Activated CD4-positive, alpha-beta memory T cell treated with anti-CD3 and anti-CD28 coated beads for 36 hours (primary cell): ENCODE measurements at places on chromosomes 16 and 17.
A peak's percentile ranks its signal among the peaks of the same experiment; 100 is the strongest.

DNA sequence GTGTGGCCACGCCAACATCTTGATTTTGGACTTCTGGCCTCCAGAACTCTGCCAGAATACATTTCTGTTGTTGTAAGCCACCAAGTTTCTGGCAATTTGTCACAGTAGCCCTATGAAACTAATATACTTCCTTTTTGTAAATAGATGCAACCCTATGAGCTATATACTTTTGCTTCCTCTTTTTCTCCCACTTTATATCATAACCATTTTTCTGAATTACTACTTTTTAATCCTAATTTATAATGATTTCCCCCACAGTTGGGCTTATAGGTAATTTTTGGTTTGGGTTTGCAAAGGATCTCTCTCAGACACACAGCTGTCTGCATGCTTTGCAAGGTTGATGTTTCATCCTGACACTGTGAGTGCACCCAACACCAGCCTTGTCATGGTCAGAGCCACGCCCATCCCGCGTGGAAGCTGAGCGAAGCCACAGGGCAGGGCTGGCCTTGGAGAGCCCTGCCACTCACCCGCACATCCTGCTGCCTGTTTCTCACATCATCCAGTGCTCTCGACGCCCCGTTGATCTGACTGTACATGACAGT, 5.8 kb downstream of the TRIM25 start:
- peak; percentile 65 for DNase-seq

- no peak for DNase-seq
Observed at GRCh38 chr17:7016886-7017826, 4.7 kb downstream of the RNASEK start.

- no peak for DNase-seq
Observed at GRCh38 chr17:66228887-66229782, at the start of gene APOH. Gene APOH, minus strand, starts transcription at chr17:66229415. Its CDS starts 36 bp downstream, at chr17:66229379.

GRCh38 chr17:77439189-77440018, 298.6 kb downstream of the SEC14L1 start:
- no peak for DNase-seq

GRCh38 chr16:85090873-85091521, 21.3 kb downstream of the CIBAR2 start:
- no peak for DNase-seq

GRCh38 chr17:30312226-30312625, 20.5 kb upstream of the BLMH start:
- DNase-seq: no peak

GRCh38 chr16:55052741-55053415, 122.2 kb downstream of the IRX5 start:
- no peak for DNase-seq

- DNase-seq: no peak
Observed at GRCh38 chr16:12829096-12829888, 25.6 kb upstream of the CPPED1 start.

- DNase-seq: no peak
Observed at GRCh38 chr17:36942019-36942599, 4.8 kb downstream of the LHX1 start.

- no peak for DNase-seq
Observed at GRCh38 chr16:25542306-25542705, 149.5 kb upstream of the HS3ST4 start.

DNA sequence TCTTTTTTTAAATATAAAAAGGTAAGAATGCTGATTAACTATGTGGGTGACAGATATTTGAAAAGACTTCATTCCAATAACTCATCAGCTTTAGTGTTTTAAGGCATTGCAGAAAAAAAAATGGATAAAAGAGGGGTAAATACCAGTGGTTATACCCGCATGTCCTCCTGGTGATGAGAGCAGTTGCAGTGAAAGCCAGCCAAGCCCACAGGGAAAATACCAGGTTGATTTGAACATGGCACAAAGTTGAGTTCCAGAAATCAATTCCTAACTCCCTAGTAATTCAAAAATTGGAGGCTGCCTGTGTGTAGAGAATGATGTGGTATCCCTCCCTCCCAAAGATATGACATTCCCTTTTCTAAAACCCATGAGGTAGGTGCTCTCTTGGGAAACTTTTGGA, 453.2 kb upstream of the SOX9 start:
- DNase-seq: no peak

DNA sequence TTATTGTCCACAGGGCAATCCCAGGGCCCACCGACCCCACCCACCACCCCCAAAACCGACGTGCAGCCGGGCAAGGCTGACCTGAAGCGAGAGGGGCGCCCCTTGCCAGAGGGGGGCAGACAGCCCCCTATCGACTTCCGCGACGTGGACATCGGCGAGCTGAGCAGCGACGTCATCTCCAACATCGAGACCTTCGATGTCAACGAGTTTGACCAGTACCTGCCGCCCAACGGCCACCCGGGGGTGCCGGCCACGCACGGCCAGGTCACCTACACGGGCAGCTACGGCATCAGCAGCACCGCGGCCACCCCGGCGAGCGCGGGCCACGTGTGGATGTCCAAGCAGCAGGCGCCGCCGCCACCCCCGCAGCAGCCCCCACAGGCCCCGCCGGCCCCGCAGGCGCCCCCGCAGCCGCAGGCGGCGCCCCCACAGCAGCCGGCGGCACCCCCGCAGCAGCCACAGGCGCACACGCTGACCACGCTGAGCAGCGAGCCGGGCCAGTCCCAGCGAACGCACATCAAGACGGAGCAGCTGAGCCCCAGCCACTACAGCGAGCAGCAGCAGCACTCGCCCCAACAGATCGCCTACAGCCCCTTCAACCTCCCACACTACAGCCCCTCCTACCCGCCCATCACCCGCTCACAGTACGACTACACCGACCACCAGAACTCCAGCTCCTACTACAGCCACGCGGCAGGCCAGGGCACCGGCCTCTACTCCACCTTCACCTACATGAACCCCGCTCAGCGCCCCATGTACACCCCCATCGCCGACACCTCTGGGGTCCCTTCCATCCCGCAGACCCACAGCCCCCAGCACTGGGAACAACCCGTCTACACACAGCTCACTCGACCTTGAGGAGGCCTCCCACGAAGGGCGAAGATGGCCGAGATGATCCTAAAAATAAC, 3.0 kb downstream of the SOX9 start:
- no peak for DNase-seq

DNA sequence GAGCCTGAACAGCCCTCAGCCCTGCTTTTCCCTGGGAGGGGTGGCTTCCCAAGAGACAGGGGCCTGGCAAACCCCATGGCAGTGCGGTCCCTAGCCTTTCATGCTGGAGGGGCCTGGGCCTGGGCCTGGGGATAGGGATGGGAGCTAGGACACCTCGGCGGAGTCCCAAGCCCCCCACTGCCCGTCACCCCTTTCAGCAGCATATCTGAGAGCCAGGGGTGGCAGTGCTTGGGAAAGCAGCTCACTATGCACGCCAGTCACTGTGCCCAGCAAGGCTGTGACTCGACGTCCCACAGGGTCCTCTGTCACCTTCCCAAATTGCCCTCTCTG, 612 bp upstream of the SLC47A2 start:
- no peak for DNase-seq

DNA sequence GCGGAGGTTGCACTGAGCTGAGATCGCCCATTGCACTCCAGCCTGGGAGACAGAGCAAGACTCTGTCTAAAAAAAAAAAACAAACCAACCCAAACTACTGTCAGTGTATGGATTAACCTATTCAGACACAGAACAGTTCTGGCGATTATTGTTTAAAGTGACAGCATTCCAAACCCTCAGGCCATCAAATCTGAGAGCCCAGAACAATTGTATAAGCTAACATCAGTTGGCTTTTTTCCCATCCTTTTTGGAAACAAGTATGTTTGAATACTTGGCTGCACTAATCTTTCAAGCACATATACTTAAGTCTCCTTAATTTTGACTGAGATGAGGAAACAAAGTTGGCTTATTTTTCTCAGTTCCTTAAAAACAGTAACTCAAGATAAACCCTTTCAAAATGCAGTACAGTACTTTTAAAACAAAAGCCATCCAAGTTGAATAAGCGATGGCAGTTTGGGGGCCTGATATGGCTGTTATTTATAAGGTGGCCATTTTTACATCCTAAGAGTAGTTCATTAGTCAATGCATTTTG, 1.4 kb downstream of the ZSWIM7 start:
- no peak for DNase-seq

GRCh38 chr17:80002690-80003490, 32.8 kb downstream of the TBC1D16 start:
- DNase-seq: no peak

DNA sequence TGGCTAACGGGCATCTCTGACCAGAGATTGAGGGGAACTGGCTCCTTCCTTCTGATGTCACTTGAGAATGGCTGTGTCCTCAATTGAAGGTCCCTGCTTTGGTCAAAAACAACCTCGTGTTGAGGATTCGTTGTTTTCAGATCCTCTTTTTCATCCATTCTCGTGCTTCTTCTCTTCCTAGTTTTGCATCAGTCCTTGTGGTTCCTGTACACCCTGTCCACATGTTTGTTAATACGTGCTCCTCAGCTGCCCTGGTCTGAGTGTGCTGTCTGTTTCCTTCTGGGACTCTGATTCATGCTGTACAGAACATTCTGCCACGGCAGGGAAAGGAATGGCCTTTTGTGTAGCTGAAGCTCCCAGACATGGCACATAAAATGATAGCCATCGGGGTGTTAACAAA, 863.2 kb upstream of the GOT2 start:
- DNase-seq: no peak

DNA sequence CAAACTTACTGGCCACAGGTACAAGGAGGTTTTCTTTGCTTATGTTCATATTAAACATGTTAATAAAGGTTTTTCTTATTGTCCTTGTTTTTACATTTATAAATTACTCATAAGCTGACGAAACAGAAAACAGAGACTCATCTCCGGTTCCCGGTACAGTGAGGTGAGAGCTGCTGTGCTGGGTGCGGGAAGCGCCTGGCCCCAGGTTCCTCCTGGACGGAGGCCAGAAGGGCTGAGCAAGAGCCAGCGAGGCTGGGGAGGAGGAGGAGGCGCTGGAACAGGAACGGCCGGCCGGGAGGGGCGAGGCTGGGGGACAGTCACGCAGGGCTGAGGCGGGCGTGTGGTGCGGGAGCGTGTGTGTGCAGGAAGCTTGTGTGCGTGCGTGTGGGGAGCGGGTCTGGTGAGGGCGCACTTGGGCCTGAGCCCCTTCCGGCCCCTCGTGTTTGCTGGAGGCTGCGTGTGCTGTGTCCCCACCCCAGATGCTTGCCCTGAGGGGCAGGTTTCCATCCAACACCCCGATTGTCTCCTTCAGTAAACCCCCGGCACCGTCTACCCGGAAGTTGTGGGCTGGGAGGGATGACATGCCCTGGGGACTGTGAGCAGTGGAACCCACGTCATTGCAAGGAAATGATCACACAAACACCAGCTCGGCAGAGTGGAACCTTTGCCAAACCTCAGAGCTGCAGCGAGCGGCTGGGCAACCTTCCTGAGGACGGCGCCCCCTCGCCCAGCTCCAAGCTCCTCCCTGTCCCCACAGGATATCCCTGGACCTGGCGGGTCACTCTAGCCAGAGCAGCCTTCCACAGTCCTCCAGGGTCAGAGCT, 19.5 kb downstream of the CD7 start:
- peak; percentile 96 for DNase-seq

DNA sequence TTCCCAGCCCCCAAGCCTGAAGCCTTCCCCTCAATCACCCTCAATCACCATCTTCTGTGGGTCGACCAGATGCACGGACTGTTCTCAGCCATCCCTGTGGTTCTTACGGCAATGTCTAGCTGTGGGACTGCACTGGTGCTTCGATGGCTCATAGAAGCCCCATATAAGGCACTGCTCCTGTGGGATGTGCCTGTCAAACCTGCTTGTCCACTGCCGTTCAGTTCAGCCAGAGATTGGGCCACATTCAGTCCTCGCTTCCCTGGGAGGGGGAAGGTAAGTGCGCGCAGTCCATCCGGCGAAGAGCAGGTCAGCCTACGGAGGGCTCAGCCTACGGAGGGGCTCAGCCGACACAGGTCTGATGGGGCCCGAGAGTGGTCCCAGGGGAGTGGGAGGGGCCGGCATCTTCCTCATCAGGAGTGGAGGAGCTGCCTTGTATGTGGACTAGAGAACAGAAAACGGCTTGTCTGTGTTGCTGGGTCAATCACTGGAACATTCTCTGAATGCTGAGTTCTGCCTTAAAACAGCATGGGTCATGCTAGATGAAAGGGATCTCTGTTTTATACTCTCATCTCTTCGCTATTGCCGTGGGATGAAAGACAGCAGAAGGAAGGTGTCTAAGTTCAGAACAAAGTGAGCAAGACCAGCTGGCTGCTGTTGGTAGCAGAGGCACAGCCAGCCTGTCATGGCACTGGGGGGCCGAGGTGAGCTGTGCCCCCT, at the start of gene CARD14:
Gene CARD14, plus strand, starts transcription at position 247 of the 717 bp plus-strand sequence. CDS start 11,409 bp downstream, outside the sequence.
- DNase-seq: no peak

DNA sequence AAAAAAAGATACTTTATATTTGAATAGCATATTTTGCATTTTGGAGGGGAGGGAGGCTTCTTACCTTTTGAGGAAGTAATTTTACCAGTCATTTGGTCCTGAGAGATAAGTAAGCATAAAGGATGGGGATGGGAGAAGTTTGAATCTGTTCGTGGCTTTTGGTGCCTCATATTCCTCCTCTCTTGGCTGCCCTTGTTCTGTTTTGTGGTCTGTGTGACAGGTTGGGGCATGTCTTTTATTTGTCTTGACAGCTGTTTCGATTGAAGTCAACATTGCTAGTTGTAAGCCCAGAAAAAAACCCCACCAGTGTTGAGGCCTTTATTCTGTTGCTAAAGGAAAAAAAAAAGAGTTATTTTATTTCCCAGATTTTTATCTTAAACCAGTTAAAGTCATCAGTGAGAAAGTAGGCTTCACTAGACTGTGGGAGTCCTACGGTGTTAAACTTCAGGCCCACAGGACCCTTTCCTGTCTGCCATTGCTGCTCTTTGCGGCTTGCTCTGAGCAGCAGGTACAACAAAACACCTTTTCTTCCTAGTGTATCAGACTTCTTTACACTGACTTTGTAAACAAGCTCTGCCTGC, 11.4 kb downstream of the SLC7A6 start:
- DNase-seq: peak; percentile 66

DNA sequence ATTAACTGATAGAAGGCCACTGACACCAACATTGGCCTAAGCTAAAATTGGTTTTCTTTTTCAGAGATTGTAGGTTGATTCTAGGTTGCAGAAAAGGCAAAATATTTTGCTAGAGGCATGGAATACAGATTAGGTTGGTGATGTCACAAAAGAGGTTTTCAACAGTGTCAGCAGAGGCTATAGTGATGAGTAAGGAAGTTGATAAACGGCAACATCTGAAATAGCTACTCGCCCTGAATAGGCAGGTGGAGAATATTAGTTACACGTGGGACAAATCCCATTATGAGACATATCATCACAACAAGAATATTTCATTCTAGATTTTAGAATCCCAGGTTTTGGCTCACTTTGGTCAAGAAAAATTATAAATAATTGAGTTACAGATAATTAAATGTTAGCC, 1.5 kb upstream of the TOM1L1 start:
- no peak for DNase-seq

GRCh38 chr16:10088380-10088793, 93.8 kb downstream of the GRIN2A start:
- DNase-seq: no peak
